NCI-H146 (cell line): ENCODE measurements at places on chromosomes 3 and 15.

DNA sequence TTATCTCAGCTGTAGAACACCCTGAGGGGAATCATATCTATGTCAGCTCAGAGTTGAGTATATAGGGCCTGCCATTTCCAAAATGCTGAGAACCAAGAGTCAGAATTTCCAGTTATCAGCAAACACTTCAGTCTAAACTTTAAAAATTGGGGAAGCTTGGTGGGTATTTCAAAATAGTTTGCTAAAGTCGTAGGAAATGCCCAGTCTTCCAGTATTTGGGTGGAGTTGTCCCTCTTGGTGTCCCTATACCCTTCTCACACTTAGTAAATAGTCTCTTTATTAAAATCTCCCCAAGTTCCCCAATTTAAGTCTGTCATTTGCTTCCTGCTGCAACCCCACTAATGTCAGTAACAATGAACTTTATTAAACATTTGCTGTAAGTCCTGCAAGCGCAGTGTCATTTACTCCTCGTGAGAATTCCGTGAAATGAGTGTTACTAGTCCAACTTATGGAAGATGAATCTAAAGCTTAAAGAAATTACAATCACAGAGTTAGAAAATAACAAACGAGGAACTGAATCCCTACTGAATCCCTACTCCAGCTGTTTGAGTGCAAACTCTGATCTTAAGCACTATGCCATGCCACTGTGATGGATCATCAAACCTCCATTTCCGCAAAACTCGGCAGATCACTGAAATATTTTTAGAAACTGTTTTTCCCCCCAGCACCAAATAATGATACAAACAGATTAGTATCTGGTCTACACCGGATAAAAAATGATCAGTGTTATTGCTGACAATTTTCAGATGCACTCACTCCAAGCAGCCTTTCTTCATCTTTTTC, 341.7 kb upstream of the PROK2 start:
- no peak for DNase-seq

- no peak for DNase-seq
These were observed 11.5 kb downstream of the TM6SF1 start for GRCh38 chr15:83118968-83119367.

- no peak for DNase-seq
These were observed 222.1 kb downstream of the FOXP1 start for GRCh38 chr3:71361334-71361890.

DNA sequence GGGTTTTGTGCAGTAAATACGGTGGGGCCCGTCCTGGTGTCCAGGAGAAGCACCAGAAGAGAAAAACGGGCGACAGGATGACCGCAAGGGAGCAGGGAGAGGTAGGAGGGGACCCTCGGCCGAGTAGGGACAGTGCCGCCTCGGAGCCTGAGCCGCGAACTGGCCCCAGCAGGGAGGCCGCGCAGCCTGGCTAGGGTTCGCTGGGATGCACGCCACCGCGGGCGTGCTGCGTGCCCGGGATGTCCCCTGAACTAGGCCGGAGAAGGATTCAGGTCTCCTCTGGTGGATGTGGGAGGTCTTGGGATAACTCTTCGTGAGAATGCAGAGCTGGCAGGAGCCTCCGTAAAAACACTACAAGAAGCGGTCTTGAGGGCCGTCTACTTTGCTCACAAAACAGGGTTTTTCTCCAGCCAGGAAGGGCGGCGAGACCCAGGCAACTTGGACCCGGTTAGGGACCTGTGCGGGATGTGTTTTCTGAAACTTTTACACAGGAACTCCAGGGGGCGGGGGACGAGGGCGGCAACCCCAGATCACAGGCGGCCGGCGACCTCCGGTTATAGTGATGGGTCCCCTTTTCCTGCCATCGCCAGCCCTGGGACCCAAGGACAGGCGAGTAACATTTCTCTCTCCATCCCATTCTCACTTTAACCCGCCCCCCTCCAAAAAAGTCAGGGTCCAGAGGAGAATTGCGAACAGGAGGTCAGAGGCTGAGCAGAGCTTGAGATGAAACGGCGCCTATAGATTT, 35.5 kb downstream of the NR2F2 start:
- no peak for DNase-seq

DNA sequence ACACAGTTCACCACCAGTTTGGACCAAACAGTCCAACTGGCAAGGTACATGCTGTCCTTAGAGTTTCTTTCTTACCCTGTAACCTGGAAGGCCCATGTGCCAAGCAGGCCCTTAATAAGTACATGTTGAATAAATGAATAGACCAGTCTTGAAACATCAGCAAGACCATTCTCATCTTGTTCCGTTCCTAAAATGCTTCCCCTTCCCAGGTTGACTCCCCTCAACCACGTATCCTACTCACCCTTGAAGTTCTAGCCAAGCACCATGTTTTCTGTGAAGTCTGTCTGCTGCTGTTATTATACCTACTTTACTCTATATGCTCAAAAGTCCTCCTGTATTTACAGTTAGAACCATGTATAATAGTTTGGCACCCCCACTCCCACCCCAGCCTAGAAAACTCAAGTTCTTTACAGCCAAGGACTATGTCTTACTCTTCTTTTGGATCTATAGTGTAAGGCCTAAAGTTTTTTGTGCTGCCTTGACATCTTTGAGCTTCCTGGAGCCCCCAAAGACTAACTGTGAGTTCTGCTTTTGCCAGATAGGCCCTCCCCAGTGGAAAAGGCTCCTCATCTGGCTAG, 49.2 kb upstream of the SSR3 start:
- DNase-seq = no peak

- no peak for DNase-seq
These were observed 30.9 kb downstream of the DAG1 start for GRCh38 chr3:49500732-49501609.
